ENCODE measurements at places on chromosomes 1 and 21.

DNA sequence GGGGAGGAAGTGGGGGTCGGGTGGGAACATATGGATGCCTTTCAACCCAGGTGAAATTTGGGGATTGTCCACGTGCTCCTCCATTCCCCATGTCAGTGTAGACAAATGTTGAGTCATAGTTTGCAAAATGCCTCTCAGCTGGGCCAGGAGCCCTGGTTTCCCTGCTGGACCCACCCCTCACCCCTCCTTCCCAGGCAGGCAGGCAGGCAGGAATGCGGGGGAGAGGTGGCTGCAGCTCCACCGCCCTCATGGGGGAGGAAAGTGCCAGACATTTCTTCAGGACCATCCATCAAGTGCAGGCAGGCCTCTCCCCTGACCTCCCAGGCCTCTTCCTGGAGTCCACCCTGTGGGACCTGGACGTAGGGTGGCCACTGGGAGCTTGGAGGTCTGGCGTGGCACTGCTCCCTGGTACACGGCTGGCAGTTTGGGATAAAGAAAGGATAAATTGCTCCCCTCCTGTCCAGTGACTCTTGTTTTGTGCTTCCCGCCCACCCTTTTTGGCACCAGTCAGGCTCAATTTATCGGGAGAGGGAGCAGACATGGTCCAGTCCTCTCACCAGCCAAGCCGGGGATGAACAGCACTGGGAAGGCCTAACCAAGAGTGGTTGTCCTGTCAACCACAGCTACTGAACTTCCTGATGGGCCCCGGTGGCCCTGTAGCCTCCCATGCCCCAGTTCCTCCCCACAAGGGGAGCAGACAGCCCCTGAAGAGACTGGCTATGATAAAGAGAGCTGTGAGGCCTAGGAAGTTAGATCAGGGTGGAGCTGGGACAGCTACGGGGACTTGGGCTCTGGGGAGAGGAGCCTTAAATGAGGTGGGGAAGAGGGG is 18.9 kb downstream of the NPR1 start:
- no peak overlapping the region for H3K4me3 ChIP-seq
- H3K27me3 ChIP-seq, result peaks cover 2% of the 10 kb centered on the region
- H3K4me1 ChIP-seq, result no peaks in the 10 kb centered on the region
- no peaks in the 10 kb centered on the region for H3K36me3 ChIP-seq
- DNase-seq, result no peak

DNA sequence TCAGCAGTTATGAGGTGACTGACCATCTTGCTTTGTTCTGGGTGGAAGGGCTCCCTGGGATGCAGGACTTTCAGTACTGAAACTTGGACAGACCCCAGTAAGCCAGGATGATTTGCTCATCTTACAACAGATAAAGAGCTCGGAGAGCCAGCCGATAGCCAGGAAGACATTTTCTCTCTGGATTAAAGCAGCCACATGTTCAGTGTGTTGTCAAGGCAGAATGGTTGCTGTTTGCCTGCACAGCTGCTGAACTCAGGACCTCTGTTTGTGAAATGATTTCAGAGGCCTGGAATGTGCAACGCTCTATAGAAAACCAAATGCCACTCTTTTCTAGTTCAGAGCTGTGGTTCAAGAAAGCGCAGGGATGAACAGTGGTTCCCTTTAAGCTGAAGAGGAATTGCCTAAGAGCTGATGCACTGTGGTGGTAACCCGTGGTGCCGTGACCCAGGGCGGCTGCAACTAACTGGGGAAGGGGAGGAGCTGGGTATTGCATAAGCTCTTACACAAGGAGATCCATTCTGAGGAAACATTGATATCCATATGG is 40.7 kb downstream of the CASQ2 start:
- H3K4me1 ChIP-seq, result no peaks in the 10 kb centered on the region
- H3K27ac ChIP-seq, result no peak overlapping the region
- no peaks in the 10 kb centered on the region for H3K36me3 ChIP-seq
- H3K4me3 ChIP-seq, result no peak overlapping the region

DNA sequence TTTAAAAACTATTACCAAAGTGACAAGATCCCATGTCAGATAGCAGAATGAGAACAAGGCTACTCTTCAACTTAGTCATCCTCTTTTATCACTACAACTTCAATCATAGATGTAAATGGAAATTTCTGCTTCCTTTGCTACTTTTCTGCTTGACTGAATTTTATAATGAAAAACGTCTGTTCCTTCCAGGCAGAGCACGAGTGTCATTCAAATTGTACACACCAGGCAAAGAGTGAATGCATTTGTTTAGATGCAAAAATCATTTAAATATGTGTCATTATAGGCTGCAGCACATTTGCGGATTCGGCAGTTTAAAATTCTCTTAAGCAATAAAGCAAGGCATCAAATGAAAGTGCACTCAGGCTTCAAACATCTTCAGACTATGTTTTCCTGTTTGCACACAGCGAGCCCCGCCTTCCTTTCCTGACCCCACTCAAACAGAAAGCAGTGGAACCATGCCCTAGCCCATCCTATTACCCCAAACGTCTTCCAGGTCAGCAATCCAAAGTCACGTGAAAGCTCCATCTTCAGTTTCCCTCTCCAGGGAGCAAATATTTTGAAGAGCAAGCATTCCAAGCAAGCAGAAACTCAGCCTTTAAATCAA is 99.6 kb downstream of the APP start:
- H3K27me3 ChIP-seq, result no peaks in the 10 kb centered on the region
- H3K4me3 ChIP-seq, result peak overlapping the region; percentile 68
- peaks cover 42% of the 10 kb centered on the region for H3K4me1 ChIP-seq
- no peaks in the 10 kb centered on the region for H3K36me3 ChIP-seq
- DNase-seq, result peak; percentile 42
- peak overlapping the region; percentile 83 for H3K27ac ChIP-seq

- H3K27ac ChIP-seq, result no peak overlapping the region
- H3K27me3 ChIP-seq, result no peaks in the 10 kb centered on the region
- no peak overlapping the region for H3K4me3 ChIP-seq
- peaks cover 33% of the 10 kb centered on the region for H3K36me3 ChIP-seq
- peaks cover 24% of the 10 kb centered on the region for H3K4me1 ChIP-seq
- no peak for DNase-seq
Measured at GRCh38 chr1:232962761-232963745, 12.6 kb downstream of the NTPCR start.

DNA sequence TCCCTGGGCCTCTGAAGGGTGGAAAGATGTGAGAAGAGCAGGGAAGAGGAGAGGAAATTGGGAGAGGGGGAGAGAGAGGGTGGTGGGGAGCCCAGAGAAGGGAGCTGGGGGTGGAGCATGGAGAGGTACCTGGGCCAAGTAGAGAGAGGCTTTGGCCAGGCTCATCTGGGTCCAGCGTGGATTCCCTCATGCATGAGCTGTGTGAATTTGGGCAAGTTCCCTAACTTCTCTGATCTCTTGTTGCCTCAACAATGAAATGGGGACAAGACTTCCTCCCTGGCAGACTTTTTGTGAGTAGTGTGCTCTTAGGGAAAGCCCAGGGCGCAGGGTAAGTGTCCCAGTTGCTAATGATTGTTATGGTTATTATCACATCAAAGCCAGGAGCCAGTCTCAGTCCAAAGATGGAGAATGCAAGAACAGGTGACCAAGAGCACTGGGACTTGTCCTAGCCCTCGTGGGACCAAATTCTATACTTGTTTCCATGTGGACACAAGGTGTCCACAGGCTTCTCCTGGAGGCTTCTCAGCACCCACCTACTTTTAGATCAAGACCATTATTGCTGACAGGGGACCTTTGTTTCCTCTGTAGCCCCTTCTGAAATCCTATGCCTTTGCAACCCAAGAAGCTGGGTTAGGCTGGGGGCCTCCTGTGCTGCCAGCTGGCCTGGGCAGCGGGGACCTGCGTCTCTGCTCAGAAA is 13.9 kb downstream of the IL6R start:
- H3K27ac ChIP-seq, result peak overlapping the region; percentile 87
- H3K4me1 ChIP-seq, result peaks cover 67% of the 10 kb centered on the region
- no peaks in the 10 kb centered on the region for H3K27me3 ChIP-seq
- no peaks in the 10 kb centered on the region for H3K36me3 ChIP-seq
- no peak for DNase-seq

DNA sequence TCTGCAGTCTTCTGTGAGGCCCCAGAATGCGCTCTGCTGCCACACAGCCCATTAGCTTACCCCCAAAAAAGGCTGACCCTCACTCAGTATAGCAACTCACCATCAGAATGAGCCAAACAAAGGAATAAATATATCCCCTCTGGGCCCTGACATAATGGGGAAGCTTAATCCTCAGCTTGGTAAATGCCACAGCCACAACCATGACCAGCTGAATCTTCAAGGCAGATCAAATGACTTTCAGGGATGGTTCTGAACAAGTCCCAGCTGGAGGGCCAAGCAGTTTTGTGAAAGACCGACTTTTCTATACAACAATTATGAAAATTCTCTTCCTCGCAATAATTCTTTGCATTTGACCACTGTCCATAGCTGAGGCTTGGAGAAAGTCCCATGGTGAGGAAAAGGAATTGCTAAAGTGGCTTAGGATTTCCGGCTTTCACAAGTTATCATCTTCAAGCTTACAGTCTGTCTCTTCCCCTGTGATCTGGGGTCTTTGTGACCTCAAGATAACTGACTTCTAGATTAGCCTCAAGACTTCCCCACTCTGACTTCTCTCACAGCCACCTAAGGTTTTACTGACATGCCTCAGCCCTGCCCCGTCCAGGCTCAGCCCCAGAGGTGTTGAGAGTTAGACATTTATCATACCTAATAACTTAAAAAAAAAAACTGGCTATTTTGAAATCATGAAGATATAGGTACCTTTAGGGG is 47.8 kb upstream of the PBX1 start:
- no peaks in the 10 kb centered on the region for H3K27me3 ChIP-seq
- H3K27ac ChIP-seq, result no peak overlapping the region
- H3K36me3 ChIP-seq, result no peaks in the 10 kb centered on the region

- H3K4me1 ChIP-seq, result peaks cover 22% of the 10 kb centered on the region
- H3K4me3 ChIP-seq, result peak overlapping the region; percentile 88
- DNase-seq, result peak; percentile 46
- peak overlapping the region; percentile 83 for H3K27ac ChIP-seq
Measured at GRCh38 chr1:226308166-226308722, 720 bp downstream of the LIN9 start.

DNA sequence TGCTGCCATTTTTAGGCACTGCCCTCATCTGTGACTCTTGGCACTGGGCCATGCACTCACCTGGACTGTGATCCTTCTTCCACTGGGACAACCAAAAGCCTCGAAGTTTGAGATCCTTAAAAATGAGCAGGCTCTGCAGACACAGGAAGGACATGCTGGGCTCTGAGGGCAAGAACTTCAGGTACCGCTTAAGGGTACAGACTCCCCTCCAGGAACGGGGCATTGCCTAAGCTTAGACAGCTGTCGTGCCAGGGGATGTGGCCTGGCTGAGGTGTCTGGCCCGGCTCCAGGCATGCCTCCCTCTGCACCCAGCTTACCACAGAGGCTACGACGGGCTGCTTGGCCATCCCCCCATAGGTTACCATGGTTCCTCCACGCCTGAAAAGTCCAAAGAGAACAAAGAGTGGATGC is 14.2 kb upstream of the SRSF4 start:
- H3K4me1 ChIP-seq, result no peaks in the 10 kb centered on the region
- H3K4me3 ChIP-seq, result no peak overlapping the region
- H3K27me3 ChIP-seq, result no peaks in the 10 kb centered on the region

DNA sequence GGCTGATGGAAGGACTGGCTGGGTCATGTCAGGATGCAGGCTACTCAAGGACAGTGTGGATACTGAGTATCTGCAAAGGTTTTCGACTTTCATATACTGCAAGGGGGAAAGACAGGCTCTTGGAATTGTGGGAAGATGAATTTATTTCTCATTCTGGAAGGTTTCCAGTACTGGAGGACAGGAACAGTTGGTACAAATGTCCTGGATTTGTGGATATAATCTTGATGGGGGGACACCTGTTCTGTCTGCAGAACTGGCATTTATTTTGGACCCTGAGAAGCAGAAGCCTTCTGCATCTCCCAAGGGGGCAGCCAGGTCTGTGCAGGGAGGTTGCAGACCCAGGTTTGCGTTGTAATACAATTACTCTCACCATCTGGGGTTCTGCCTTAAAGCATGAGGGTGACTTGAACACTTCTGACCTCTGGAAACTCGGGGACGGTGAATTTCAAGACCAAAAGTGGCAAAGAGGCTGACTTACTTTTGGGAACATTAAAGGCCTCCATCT is 65.8 kb downstream of the NOS1AP start:
- H3K4me1 ChIP-seq, result no peaks in the 10 kb centered on the region
- no peak for DNase-seq
- peaks cover 16% of the 10 kb centered on the region for H3K27me3 ChIP-seq
- no peak overlapping the region for H3K27ac ChIP-seq
- no peaks in the 10 kb centered on the region for H3K36me3 ChIP-seq

GRCh38 chr1:119002028-119002686 is 14.0 kb upstream of the TBX15 start:
- H3K27me3 ChIP-seq, result peaks cover 77% of the 10 kb centered on the region
- peaks cover 12% of the 10 kb centered on the region for H3K4me1 ChIP-seq
- H3K27ac ChIP-seq, result no peak overlapping the region
- no peak overlapping the region for H3K4me3 ChIP-seq

DNA sequence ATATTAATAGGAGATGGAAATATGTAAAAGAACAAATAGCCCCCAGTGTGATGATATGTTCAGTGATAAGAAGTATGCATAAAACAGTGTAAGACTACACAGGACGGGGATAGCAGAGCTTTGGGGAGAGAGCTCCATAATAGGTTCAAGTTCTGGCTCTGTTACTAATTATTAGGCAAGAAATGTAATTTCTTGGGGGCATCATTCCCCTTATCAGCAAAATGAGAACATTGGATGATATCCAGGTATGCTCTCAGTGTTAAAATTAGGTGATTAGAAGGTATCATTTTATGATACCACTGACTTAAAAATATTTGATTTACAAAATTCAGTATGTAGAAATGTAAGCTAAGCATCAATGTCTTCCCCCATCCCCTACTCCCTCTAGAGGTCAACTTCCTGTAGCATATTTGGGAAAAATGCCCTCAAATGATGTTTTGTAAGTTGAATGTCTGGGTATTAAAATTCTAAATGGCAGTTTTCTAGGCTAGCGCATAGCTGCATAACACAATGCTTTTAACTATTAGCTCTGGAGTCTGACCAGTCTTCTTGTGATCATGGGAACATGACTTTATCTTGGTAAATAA is 585.7 kb upstream of the CAMK1G start:
- no peaks in the 10 kb centered on the region for H3K4me1 ChIP-seq
- H3K27ac ChIP-seq, result no peak overlapping the region
- DNase-seq, result no peak
- no peaks in the 10 kb centered on the region for H3K36me3 ChIP-seq

- H3K36me3 ChIP-seq, result peaks cover 2% of the 10 kb centered on the region
- H3K27ac ChIP-seq, result no peak overlapping the region
- no peak overlapping the region for H3K4me3 ChIP-seq
- peaks cover 29% of the 10 kb centered on the region for H3K27me3 ChIP-seq
Measured at GRCh38 chr1:15178571-15179484, 25.3 kb downstream of the TMEM51 start.

Data from activated CD8-positive, alpha-beta T cell treated with anti-CD3 and anti-CD28 coated beads for 36 hours (primary cell).